ENCODE measurements at places on chromosomes 1 and 21. TPM values are rescaled to one million over a fixed set of nuclear protein-coding genes. Genes with fewer than 3 reads are reported as not detected.

ACTA1 gene
- not detected for total RNA-seq

SLC44A3 gene
- 20.0 TPM for total RNA-seq

SFN gene
- total RNA-seq: 146 TPM

LIN28A gene
- total RNA-seq: not detected

OMA1 gene
- total RNA-seq: 17.3 TPM

SLC26A9 gene
- not detected for total RNA-seq

SESN2 gene
- total RNA-seq: 15.7 TPM

NHLH1 gene
- total RNA-seq: 0.11 TPM

KIAA1614 gene
- 22.4 TPM for total RNA-seq

KCNA2 gene
- total RNA-seq: not detected

SMIM11 gene
- 2.8 TPM for total RNA-seq

GRIK3 gene
- total RNA-seq: not detected

FAM72B gene
- 10.2 TPM for total RNA-seq

HPCAL4 gene
- not detected for total RNA-seq

Data from placental epithelial cell (primary cell).